NCI-H1436 (cell line): ENCODE measurements at places on chromosomes 3 and 15.

GRCh38 chr3:30764891-30765290 is 129.6 kb downstream of the GADL1 start:
- no peak for DNase-seq

- DNase-seq, result no peak
Measured at GRCh38 chr3:61226166-61226686, 25.0 kb downstream of the FHIT start.

DNA sequence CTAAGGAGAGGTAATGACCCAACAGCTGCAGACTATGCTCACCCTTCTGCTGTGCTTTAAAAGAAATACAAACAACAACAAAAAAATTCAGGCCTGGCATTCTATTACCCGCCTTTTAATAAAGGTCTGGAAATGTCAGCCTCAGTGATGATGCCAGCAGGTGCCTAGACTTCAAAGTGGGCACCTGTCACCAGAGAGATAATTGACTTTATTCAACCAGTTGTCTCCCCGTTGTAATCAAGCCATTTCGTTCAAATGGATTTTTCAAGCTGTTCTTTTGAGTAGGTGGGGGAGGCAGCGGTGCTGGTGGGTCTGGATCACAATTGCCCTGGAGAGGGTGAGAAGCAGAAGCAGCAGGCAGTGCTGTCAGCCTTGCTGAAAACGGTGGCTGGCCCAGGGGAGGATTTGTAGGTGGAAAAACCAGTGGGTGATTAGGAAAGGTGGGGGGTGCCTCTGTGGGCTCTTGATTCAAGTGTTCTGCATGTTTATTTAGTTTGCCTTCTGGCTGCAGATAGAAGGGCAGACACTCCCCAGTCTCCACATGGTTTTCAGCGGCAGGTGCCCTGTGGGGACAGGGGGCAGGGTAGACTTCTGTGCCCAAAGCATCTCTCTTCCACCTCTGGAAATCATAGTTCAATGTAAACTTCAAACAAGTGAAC is 300.2 kb upstream of the SLCO3A1 start:
- DNase-seq, result peak; percentile 63

GRCh38 chr3:74842141-74842540 is 227.7 kb upstream of the CNTN3 start:
- no peak for DNase-seq
